ENCODE measurements at places on chromosomes 5 and 9.
A peak's percentile ranks its signal among the peaks of the same experiment; 100 is the strongest.

GRCh38 chr9:91572044-91572443, 148.4 kb upstream of the NFIL3 start:
- DNase-seq, result no peak

GRCh38 chr5:145937432-145938250, 1.3 kb downstream of the SH3RF2 start:
- DNase-seq, result no peak

GRCh38 chr5:96387616-96388015, 45.4 kb downstream of the PCSK1 start:
- DNase-seq, result no peak

DNA sequence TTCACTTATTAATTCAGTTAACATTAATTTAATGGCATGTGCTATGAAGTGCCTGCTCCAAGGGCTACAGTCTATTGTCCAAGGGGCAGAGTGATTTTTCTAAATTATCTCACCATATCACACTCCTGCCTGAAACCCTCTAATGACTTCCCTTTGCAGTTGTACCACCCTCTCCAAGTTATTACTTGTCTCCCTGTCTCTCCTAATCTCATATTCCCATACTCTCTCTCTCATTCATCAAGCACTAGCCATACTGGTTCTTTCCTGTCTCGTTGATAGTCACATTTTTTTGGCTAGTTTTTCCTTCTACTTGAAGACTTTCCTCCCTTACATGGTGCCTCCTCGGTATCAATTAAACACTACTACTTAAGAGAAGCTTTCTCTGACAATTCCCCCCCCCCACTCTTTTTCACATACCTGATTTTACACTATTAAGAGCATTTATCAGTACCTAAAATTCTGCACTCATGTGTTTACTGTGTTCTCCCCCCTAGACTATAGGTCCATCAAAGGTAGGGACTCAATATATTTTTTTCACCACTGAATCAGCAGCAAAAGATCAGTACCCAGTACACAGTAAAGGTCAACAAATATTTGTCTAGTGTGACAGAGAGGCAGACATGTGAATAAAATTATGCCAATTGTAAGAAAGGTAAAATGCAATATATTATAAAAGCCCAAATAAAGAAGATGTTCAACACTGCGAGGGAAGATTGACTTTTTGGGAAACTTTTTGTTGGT, 19.0 kb downstream of the RICTOR start:
- no peak for DNase-seq

DNA sequence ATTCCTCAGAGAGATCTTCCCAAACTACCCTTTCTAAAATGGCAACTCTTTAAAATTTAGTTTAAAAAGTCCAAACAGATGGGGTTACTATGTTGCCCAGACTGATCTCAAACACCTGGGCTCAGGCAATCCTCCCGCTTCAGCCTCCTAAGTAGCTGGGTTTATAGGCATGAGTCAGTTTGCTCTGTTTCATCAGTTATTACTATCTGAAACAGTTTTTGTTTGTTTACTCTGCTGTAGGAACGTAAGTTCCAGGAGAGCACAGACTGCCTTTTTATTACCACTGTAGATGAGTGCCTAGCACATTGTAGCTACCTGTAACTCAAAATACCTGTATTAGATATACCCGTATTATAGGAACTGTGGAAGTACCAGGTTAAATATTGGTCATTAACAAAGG, 89.4 kb downstream of the UHRF2 start:
- no peak for DNase-seq

DNA sequence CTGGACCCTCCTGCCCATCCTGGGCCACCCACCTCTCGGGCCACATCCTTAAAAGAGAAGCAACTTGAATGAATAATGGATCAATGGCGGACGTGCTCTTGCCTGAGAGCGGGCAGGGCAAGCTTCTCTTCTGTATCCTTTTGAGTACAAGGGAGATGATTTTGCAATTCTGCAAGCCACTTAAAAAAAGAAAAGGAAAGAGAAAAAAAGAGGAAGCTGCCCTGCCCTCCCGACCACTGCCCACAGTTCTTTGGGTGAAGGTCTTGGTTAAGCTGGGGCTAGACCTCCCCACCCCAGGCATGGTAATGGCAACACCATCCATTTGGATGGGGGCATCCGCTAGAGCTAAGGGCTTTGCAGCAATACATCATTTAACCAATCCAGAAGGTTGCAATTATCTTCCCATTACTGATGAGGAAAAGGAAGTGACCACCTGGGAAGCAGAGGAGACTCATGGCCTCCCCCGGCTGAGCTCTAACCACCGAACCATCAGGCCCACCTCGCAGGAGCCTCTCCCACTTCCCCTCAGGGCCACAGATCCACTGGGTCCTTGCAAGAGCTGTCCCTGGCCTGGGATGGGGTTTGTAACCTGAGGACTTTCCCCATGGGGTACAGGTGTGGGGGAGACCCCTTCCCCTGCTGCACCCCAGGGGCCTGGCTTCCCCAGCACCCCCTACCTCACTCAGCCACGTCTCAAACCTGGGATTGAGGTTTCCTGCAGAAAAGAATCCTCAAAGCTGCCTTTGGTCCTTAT, 27.8 kb upstream of the LAMC3 start:
- no peak for DNase-seq

DNA sequence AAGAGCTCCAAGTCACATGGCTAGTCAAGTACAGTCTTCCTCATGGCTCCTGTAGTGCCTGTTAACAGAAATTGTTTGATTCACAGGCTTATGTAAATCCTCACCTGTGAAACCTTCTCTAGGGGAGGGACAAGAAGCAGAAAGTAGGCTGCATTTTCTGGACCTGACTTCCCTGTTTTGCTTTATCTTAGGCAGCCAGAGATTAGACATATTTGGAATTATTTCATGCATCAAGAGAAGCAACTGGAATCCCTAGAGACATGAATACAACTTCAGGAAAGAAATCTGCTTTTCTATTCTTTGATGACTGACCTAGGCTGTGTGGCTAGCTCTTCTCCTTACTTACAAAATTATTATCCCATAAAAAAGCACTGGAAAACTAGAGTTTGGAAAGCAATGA, 52.3 kb downstream of the CAST start:
- no peak for DNase-seq

DNA sequence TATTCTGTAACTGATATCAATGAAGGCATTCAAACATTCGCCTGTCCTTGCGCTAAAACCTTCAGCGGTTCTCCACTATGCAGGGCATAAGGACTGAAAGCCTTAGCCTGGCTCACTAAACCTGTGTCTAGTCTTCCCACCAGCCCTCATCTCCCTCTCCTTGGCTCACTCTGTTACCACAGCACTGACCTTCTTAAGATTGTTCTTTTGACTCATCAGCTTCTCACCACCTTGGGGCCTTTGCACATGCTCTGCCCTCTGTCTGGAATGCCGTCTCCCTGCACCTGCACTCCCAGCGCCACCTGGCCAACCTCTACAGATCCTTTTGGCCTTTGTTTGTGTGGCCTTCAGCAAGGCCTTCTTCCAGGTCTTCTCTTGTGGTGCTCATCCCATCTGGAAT, 131.8 kb upstream of the IER5L start:
- peak; percentile 3 for DNase-seq

DNA sequence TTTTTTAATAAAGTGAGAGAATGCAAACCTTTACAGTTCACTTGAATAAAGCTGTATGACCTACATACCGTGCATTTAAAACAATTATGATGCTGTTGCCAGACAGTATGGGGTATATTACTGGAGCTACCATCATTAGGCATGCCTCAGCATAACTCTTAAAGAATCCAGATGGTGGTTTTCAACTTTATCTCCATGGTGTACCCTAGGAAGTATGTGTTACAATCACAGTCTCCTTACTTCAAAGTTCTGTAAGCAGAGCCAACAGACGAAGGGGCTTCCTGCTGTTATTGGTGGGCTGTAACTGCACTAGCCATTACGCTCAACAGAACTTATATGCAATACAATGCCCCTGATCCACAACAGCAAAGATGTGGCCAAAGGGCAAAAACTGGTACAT, 803.3 kb downstream of the DTWD2 start:
- DNase-seq, result no peak

- DNase-seq, result no peak
Observed at GRCh38 chr9:114860187-114860586, 54.3 kb upstream of the TNFSF15 start.

DNA sequence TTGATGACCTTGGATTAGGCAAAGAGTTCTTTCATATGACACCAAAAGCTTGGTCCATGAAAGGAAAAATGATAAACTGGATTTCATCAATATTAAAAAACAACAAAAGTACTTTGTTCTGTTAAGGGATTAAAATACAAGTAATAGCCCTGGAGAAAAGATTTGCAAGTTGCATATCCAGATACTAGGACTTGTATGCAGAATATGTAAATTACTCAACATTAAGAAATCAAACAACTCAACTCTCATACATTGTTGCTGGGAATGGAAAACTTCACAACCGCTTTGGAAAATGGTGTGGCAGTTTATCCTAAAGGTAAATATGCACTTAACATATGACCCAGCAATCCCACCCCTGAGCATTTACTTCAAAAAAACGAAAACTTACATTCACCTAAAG, 112.0 kb downstream of the ADAMTS19 start:
- DNase-seq, result no peak
